ENCODE measurements at places on chromosomes 3 and 15.

GRCh38 chr3:143771939-143772338 is 76.3 kb downstream of the SLC9A9 start:
- no peak for DNase-seq

DNA sequence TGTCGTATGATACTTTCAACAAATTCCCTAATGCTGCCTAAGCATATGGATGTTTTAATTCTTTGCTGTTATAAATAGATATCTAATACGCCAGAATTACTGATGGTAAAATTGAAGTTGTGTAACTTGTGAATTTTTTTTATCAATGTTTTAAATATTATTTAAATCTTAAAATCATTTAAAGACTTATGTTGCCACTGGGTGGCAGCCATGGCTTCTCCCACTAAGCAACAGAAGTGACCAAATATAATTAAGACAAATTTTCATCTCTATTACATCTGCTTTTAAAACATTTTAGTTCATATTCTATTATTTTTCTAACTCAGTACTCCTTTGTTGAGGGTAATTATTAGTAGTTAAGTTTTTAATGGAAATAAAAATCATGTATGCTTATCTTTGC is 8.1 kb upstream of the IL20RB start:
- no peak for DNase-seq

GRCh38 chr3:193711523-193711963 is 118.5 kb downstream of the OPA1 start:
- DNase-seq: no peak

DNA sequence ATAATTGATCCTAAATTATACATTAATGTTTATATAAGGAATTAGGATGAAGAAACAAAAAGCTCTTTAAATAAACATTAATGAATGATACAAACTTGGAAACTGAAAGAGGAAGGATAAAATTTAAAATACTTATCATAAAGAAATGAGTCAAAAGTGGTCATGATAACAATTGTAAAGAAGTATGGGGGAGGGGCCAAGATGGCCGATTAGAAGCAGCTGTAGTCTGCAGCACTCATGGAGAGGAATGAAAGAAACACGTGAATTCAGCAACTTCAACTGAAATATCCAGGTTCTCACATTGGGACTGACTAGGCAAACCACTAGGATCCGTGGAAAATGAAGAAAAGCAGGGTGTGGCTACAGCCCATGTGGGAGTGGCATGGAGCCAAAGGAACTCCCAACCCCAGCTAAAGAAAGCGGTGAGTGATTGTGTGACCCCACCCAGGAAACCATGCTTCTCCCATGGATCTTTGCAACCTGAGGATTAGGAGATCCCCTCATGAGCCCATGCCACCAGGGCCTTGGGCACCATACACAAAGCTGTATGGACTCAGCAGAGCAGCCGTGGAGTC is 13.1 kb upstream of the CP start:
- peak; percentile 36 for DNase-seq

DNA sequence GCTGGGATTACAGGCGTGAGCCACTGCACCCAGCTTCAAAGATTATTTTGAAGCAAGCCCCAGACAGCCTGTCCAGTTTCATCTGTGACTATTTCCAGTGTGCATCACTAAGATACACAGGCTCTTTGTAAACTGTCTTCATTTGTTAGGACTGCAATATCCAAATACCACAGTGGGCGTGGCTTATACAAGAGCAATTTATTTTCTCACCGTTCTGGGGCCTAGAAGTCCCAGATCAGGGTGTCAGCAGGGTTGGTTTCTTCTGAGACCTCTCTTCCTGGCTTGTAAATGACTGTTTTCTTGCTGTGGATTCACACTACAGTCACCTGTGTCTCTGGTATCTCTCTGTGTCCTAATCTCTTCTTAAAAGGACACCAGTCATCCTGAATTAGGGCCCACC is 59.7 kb downstream of the RLBP1 start:
- no peak for DNase-seq

- DNase-seq: peak; percentile 0
Observed at GRCh38 chr3:71926262-71926600, 141.3 kb upstream of the PROK2 start.

- peak; percentile 63 for DNase-seq
Observed at GRCh38 chr3:34678575-34678974, 880.1 kb downstream of the PDCD6IP start.

GRCh38 chr15:98856532-98856907 is 151.1 kb downstream of the PGPEP1L start:
- no peak for DNase-seq

- no peak for DNase-seq
Observed at GRCh38 chr3:24151594-24151993, 206.5 kb downstream of the NR1D2 start.

DNA sequence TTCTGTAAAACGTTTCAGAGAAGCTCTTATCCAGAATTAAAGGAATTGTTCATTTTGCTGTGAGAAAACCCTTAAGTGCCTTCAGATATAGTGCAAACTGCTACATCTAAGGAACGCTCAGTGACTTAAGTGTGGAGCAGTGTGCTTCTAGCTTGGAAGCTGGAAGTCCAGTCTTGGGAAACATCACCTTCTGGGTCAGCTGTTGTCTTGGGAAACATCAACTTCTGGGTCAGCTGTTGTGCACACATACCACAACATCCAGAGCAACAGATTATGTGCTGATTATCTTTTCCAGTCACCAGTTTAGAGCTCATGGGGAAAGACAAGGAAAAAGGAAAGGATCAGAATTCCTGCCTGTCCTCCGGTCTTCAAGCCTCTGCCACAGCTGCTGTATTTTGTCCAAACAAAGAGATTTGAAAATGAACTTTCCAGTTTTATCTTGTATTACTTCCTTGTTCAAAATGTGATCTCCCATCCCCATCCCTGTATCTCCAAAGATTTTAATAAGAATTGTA is 713.6 kb downstream of the NSUN3 start:
- no peak for DNase-seq

DNA sequence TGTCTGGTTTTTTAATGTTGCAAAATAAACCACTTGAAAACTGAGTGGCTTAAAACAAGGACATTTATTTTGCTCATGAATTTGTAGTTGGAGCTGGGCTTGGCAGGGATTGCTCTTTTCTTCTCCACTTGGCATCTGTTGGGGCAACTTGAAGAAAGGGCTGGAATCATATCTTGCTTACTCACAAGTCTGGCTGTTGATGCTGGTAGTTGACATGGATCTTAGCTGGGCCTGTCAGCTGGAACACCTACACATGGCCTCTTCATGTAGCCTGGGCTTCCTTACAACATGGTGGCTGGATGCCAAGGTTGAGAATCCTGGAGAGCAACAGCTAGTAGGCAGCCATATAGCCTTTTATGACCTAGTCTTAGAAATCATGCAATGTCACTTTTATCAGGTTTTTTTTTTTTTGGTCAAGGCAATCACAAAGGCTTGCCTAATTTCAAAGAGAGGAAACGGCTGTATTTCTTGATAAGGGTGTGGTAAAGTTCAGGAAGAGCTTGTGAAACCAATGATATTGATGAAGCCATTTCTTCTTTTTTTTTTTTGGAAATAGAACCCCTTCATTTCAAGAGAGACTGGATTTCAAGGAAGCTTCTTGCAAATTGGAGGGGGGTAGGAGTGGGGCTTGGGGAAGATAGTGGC is 262.1 kb downstream of the IL20RB start:
- peak; percentile 72 for DNase-seq

DNA sequence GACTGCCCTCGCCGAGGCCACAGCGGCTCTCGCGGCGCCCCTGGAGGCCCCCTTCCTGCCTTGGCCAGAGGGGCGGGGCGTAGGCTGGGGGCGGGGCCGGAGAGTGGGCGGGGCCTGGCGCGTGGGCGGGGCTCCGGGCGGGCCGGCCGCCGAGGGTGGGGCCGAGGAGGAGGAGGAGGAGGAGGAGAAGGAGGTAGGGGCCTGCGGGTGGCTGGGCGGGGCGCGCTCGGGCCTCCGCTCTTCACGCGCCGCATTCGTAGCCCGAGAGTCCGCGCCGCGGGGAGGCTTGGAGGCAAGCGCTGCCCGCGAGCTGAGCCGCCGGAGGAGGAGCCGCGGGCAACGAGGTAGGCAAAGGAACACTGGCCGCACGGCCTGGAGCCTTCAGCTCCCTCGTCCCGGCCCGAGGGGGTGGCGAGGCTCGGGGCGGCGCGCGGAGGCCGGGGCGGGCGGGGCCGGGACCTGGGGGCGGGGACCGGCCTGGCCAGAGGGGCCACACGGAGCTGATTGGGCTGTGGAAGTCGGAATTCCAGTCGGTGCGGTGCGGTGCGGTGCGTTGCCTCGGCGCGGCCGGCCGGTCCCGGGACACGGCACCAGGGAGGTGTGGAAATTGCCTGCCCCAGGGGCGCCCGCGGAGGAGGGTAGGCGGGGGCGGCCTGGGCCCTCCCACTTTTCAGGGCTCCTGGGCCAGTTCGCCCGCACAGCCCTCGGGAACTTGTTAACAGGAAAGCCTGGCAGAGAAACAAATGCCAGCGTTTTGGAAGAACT is at the start of gene PPP2R3A:
PPP2R3A (plus strand) TSS at position 223 of the 765 bp plus-strand sequence. CDS start 35,771 bp downstream, outside the sequence.
- peak; percentile 47 for DNase-seq

GRCh38 chr3:143358155-143358792 is 238.7 kb downstream of the CHST2 start:
- DNase-seq: no peak

GRCh38 chr3:278300-279064 is 81.9 kb downstream of the CHL1 start:
- DNase-seq: no peak

- DNase-seq: no peak
Observed at GRCh38 chr3:20773320-20773984, 587.4 kb upstream of the SGO1 start.

GRCh38 chr3:42061713-42062380 is 29.3 kb upstream of the TRAK1 start:
- DNase-seq: no peak

- no peak for DNase-seq
Observed at GRCh38 chr3:200758-201325, 4.3 kb downstream of the CHL1 start.

- DNase-seq: peak; percentile 50
Observed at GRCh38 chr3:145183261-145183660, 977.7 kb downstream of the PLOD2 start.

DNA sequence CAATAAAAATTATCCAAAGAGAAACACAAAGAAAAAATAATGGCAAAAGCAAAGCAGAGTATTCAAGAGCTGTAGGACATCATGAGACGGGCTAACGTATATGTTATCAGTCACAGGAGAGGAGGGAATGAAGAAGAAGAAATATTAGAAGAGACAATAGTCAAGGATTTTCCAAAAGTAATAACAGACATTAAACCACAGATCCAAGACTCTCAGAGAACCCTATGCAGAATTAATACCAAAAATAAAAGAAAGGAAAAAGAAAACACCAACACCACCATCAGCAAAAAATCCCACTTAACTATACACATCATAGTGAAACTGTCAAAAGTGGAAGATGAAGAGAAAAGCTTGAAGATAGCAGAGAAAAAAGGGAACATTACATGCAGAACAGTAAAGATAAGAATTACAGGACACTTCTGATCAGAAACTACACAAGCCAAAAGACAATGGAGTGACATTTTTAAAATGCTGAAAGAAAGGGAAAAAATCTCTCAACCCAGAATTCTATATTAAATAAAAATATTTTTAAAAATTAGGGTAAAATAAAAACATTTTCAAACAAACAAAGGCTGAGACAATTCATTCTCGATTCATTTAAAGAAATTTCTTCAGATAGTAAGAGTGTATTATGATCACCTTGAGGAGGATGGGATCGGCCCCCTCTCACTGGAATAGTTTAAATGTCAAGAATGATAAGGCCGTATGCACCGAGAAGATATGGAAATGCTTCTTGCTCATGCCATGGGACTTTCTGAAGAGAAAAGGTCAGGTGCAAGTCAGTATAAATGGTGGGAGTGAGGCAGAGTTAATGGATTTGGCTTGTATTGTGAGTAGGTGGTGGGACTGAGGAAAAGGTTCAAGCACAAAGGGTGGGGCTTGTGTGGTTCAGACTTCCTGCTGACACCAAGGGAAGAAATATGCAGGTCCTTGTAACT is 28.5 kb downstream of the TM2D3 start:
- DNase-seq: no peak

- DNase-seq: no peak
Observed at GRCh38 chr3:35565048-35565447, 74.3 kb upstream of the ARPP21 start.

GRCh38 chr15:83082730-83083386 is 15.8 kb upstream of the BTBD1 start:
- DNase-seq: no peak

DNA sequence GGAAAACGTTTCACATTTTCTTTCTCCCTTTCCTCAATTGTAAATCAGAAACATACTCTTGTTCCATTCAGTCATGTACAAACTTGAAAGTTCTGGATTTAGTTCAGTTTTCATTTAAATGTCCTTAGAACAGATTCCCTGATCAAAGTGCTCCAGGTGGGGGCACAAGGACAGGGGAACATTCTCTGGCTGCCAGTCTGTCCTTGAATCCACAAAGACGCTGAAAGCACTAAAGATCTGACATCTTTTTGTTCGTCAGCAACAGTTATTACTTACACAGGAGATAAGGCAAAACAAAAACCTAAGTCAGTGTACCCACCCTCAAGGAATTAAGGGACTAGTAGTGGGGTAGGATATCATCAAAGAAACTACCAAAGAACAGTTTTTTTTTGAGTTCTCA is 139.2 kb downstream of the GHSR start:
- DNase-seq: no peak

- peak; percentile 51 for DNase-seq
Observed at GRCh38 chr3:38454178-38454883, 641 bp downstream of the ACVR2B start.

DNA sequence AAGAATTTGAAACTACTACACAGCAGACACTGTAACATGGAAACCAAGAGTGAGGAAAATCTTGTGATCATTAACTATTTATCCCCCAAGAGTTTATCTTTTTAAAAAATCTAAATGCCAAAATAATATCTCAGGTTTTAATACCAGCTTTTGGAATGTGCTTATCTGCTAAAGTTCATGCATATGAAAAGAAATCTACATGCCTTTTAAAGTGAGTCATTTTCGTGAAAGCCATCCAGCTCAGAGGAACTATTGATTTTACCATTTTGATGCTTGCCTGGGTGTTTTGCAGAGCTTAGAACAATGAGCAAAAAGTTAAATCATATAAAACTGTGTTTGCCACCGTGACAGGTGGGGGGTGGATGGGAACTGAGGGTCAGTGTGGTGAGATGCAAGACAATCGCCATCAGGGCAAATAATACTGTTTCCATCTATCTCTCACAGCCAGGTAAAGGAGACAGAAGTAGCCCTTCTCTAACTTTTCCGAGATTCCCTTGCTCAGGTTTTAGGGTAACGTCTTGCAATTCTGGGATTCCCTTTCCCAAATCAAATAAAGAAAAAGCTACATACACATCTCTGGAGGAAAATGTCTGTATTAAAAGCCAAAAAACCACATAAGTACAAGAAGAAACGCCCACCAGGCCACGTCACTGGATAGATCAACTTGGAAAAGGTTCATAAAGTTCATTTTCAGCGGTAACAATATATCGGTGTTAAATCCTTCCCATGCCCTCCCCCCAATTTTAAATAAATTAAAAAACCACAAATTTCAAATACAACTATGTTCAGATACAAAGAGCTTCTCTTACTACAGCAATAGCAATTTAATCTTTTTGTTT is 2.0 kb downstream of the TMEM158 start:
- no peak for DNase-seq

- DNase-seq: no peak
Observed at GRCh38 chr3:45748068-45748467, 48.3 kb downstream of the SLC6A20 start.
